ENCODE measurements at places on chromosomes 1 and 21.

DNA sequence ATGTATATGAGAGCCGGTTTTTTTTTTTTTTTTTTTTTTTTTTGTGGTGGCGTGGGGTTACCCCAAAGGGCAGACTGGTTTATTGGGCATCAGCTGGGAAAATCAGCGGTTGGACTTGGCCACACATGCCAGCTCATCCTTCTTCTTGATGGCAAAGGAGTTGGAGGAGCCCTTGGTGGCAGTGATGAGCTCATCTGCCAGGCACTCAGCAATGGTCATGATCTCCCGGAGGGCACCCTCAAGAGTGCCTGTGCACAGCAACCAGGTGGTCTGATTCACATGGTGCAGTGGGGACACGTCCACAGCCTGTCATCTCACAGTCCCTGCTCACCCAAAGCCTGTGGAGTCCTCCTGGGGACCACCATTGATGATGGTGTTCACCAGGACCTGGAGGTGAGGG lies 62.0 kb downstream of the MRPS6 start:
- no peak for DNase-seq

DNA sequence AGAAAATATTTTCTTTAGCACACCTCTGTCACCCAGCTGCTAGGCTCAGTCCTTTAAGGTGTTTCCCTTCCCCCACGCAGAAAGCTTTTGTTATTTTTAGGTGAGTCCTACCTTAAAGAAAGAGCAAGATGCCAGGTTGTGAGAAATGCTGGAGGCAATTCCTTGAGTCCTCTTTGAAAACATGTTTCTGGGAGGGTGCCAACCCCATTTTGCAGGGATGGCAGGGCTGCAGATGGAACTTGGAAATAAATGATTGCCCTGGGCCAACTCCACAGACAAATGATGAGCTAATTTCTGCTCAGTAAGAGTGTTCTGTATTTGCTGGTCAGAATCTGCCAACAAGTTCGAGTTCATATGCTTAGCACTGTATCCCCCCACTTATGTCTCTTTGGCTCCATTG lies 119.2 kb upstream of the RAB3GAP2 start:
- DNase-seq = no peak

GRCh38 chr1:244248426-244248825 lies 197.3 kb downstream of the ZBTB18 start:
- no peak for DNase-seq

- peak; percentile 58 for DNase-seq
Observed at GRCh38 chr1:11858968-11859871, 475 bp upstream of the NPPB start.
